ENCODE measurements at places on chromosomes 16 and 17.

DNA sequence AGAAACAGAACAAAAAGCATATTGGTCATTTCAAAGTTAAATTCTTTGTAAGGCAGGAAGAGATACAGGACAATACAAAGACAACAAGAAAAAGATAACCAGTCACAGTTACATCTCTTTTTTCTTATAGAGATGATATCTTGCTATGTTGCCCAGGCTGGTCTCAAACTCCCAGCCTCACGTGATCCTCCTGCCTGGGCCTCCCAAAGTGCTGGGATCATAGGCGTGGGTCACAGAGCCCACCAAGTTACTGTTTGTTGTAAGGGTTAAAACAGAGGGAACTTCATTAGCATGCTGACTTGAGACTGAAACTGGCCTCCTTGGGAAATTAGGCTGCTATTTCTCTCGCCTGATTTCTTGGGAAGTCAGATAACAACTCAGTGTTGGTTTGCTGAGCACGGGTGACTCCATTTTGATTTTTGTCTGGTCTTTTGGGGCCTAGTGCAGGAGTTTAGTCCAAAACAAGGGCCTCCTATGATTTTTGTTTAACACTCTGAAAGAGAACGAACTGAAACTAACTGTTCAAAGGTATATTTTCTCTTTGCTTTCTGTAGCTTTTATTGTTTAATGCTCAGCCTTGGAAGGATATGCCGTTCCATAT lies 31.5 kb upstream of the SEC14L1 start:
- no peak for DNase-seq

GRCh38 chr17:70168977-70169708 lies at the start of gene KCNJ2:
Gene KCNJ2, plus strand, starts transcription at chr17:70169532. Its CDS starts 5,508 bp downstream, at chr17:70175040.
- DNase-seq: peak; percentile 42

DNA sequence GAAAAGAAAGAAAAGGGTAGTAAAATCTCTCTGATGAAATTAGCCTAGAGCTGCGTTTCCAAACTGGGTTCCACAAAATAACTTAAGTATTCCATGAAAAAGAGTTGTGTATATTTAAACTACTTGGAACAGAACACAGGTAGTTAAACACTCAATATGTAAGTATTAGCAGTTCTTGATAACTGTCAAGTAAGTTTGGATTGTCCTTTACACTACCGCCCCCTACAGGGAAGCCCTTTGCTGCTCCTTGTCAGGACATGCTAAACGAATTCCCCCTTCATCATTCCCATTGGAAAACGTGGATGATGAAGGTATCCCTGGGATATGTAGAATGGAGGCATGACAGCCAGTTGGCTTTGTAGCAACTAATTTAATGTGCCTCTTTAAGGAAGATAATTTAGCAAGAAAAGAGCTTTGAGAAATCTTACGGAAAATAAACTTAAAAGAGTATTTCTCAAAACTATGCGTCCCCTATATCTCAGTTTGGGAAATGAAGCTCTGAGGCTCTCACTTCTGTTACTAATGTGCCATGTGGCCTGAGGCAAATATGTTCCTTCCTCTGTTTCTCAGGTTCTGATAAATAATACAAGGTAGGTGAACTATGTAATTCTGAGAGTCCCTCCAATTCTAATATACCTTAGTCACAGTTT lies 18.8 kb downstream of the NCBP3 start:
- peak; percentile 72 for DNase-seq

GRCh38 chr16:87951552-87952538 lies 611 bp downstream of the BANP start:
- DNase-seq: no peak

DNA sequence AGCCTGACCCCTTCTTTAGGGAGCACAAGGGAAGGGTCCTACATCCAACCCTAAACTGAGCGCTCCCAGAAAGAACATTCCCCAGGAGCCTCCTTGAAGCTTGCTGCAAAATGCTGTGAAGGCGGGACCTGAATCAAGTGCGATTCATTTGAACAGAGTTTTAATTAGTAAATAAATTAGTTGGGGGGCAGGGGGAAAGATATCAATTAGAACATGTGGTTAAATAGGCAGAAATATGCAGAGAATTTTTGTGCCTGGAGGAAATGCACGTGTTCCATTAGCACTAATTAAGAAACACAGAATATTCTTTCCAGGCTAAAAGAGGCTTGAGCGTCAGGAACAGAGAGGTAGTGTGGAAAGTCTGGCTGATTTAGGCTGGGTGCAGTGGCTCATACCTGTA lies 38.5 kb upstream of the SHISA9 start:
- no peak for DNase-seq

DNA sequence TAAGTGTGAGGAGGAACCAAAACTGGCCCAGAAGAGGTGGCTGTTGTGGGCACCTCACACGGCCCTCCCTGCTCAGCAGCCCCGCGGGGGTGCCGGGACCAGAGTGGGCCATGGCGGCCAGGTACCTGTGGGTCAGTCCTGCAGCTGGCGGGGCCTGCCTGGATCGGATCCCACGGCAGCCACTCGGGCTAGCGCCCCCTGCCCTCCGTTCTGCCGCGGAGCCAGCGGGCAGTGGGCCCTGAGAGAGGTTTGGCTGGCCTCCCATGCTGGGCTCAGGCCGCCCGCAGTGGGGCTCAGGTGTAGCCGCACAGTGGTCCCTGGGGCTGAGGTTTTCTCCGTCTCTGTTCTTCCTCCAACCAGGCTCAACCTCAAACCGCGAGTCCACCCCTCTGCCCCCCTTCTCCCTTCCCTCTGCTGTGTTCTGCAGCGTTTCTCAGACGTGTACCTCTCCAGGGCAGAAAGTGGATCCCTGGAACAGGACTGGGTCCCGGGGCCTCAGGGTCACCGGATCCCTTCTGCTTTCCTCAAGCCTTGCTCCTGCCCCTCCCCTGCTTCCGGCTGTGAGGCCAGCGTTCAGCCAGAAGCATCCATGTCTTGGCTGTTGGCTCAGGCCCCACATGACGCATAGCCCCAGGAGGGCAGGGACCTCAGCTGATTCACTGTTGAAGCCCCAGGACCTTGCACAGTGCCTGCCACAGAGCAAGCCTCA lies 28.6 kb upstream of the ITGA3 start:
- no peak for DNase-seq

- DNase-seq: no peak
Measured at GRCh38 chr16:66304151-66304550, 62.3 kb upstream of the CDH5 start.

DNA sequence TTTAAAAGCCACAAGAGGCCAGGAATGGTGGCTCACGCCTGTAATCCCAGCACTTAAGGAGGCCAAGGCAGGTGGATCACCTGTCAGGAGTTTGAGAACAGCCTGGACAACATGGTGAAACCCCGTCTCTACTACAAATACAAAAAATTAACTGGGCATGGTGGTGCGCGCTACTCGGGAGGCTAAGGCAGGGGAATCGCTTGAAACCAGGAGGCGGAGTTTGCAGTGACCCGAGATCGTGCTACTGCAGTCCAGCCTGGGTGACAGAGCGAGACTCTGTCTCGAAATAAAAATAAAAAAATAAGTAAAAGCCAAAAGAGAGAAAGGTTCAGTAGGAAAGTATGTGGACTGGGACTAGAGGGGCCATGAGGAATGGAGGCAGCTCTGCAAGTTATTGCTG lies 13.1 kb upstream of the ITGAL start:
- no peak for DNase-seq

DNA sequence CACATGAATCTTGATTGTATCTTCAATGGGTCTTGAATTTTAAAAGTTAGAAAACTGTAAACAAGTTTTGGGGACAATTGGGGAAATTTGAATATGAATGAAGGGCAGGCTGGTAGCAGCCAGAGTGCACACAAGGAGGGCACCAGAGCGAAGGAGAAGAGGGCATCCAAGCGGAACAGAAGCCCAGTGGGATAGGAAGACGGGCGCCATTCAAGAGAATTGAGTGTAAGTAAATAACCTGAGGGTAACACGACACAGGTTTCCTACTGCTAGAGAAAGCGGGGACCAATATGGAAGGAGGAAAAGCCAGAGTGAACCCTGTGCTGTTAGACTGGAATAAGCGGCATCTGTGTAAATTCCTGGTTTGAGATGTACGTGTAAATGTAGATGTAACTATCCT lies 115.1 kb upstream of the CCL2 start:
- DNase-seq: no peak

DNA sequence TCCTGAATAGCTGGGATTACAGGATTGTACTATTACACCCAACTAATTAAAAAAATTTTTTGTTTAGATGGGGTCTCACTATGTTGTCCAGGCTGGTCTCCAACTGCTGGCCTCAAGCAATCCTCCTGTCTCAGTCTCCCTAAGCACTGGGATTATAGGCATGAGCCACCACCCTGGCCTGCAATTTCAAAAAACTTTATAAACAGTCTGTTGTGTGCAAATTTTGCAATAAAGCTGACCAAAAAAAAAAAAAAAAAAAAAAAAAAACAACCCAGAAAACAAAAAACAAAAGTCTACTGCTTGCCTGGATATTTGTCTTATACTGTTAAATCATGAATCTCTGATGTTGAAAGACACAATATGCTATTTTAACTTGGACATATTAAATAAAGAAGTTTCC lies 4.4 kb downstream of the CREBBP start:
- no peak for DNase-seq

- no peak for DNase-seq
Measured at GRCh38 chr16:48408688-48409087, 23.5 kb upstream of the SIAH1 start.
